Heart right ventricle (tissue), 16 donors: ENCODE measurements at places on chromosomes 2 and 18. TPM values are rescaled to one million over a fixed set of nuclear protein-coding genes. Genes with fewer than 3 reads are reported as not detected.

GRCh38 chr2:24613154-24613814, 122.2 kb downstream of the NCOA1 start:
- no peak for DNase-seq

DNA sequence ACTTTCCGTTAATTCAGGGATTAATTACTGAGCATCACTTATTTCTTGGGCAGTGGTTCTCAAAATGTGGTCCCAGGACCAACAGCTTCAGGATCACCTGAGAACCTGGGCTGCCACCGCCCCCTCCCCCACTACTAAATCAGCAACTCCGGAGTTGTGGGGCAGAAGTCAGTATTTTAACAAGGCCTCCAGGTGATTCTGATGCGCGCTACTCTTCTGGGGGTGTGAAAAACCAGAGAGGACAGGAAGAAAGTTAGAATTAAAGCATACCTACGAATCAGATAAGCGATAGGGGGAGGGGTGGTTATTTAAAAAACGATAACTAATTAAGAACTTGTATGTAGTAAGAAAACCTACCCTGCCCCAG, 319 bp downstream of the ZSCAN30 start:
- no peak for DNase-seq

- no peak for DNase-seq
Measured at GRCh38 chr2:227192491-227192890, 28.1 kb downstream of the COL4A3 start.

DNA sequence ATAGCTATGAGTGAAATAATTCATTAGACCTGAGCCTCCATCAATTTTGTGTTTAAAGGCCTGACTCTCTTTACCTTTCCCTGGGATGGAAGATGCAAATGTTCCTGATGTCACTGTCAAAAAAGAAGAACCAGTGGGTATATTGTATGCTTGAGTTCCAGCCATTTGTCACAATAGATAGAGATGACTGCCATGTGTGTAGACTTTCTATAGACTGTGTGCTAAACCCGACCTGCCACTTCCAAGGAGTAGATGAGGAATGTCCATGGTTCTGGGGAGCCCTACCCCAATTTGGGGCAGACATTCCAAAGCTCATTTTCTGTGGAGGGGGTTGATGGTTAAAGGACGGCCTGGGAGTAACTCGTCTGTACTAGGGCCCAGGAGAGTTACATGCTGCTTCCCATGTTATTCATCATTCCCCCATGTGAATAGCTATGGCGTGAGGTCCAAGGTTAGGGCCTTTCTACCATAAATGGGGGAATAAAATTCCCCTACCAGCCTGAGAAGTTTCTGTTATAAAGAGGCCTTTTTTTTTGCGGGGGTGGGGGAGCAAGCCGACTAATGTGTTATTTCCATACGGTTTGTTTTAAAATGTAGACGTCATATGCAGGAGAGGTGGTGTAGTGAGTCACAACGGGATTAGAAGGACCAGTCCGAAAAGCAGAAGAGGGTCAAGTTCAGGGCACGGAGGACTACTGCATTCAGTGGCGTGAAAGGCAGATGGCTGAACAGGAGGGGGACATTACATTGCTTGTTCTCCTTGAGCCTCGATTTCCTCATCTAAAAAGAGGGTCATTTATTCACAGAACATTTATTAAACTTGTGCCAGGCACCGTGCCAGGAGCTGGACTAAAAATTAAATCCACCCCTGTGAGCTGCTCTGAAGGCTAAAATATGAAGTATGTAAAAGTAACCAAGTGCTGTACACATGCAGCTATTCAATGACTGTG, 24.0 kb downstream of the IL1B start:
- no peak for DNase-seq

- no peak for DNase-seq
Measured at GRCh38 chr2:117972476-117973123, 41.3 kb downstream of the CCDC93 start.

Gene UGT1A4
- not detected for polyA plus RNA-seq

Gene LRP2
- polyA plus RNA-seq: 0.06 TPM

Gene CSRNP3
- 0.77 TPM for polyA plus RNA-seq

DNA sequence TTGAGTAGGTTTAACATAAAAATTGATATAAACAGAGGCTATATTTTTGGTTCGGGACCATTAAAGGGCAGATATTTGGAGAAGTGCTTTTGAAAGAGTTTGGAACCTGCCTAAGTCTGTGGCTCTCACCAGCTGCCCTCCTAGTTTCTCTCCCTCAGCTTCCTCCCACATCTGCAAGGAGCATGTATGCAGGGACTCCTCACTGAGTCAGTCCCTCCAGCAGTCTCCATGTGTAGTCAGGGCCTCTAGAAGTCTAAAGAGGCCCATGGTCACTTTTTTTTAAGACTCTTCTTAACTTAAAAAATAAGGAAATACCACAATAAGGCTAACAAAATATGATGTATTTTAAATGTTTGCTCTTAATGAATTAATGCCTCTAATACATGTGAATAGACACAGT, 220.0 kb upstream of the TANK start:
- no peak for DNase-seq
